ENCODE measurements at places on chromosomes 5 and 9.

DNA sequence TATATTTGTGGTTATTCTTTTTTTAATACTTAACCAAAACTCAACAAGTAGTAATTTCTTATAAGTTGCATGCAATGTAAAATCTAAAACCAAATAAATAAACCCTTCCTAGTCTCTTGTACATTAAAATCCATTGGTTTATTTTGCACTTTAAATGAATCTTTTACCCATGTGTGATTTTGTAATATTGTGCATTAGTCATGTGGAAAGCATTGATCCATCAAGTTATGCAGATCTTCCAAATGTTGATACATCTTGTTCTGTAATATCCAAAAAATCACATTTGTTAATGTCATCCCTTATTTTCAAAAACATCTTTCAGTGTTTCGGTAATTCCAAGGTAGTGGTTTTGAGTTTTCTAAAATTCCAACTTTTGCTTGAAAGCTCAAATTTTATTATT is 63.3 kb downstream of the CWC27 start:
- DNase-seq = no peak

DNA sequence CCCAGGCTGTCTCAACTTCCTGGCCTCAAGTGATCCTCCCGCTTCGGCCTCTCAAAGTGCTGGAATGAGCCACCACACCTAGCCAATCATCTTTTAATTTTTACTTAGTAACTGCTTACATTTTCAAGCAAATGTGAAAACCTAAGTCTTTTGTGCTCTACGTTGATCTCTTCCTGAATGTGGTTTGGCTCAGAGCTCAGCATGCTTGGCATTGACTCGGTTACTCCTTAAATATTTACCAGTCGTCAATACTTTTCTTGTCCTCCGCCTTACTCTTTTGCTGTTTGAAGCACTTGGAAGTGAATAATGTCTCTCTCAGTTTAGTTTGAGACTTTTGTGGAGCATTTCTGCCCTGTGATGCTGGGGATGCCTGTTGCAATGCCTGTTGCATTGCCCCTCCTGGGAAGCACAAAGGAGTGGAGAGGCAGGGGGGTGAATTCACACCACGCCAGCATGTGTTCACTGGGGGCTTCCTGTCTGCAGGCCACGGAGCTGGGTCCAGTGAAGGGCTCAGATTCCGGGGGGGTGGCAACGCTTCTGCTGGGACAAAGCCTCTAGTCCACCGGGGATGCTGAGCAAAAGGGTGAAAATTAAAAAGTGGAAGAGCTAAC is 13.1 kb upstream of the TENT4A start:
- DNase-seq = no peak

- no peak for DNase-seq
Measured at GRCh38 chr9:92804727-92805126, 40.1 kb upstream of the BICD2 start.

DNA sequence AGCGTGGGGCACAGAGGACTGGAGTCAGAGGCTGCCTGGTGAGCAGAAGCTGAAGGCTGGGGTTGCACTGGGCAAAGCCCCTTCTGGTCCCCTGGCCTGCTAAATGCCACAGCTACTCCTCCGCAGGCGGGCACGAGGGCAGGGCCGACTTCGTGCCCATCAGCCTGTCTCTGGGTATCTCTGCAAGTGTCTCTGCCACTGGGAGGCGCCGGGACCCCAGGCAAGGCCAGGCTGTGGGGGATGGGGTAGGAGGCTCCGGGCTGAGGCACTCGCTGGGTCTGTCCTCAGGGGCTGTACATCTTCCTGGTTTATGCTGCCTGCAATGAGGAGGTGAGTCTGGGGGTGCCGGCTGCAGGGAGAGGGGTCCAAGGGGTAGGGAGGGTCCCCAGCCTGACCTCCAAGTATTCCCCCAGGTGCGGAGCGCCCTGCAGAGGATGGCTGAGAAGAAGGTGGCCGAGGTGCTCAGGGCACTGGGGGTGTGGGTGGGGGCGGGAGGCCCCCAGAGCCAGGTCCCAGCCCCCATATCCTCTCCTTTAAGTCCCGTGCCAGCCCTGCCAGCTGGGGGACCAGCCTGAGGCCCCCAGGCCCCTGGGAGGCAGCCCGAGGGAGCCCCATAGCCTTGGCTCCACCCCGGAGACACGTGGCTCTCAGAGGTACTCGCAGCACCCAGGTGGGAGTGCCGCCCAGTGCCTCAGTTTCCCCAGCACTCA is 25.1 kb downstream of the ADGRD2 start:
- no peak for DNase-seq

DNA sequence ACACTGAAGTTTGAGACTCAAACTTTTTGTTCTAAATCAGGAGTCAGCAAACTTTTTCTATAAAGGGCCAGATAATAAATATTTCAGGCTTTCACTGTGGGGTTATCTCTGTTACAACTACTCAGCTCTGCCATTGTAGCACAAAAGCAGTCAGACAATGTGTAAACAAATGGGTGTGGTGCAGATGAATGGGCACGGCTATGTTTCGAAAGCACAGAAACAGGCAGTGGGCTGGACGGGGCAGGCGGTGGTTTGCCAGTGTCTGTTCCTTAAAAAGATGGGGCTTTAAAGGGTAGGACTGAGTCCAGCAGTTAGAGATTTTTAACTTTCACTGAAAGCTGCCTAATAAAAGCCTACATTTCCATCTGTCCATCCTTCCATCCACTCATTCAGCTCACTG is 48.9 kb downstream of the PFDN1 start:
- DNase-seq = no peak

- no peak for DNase-seq
Measured at GRCh38 chr9:99354104-99354503, 132.0 kb downstream of the SEC61B start.

DNA sequence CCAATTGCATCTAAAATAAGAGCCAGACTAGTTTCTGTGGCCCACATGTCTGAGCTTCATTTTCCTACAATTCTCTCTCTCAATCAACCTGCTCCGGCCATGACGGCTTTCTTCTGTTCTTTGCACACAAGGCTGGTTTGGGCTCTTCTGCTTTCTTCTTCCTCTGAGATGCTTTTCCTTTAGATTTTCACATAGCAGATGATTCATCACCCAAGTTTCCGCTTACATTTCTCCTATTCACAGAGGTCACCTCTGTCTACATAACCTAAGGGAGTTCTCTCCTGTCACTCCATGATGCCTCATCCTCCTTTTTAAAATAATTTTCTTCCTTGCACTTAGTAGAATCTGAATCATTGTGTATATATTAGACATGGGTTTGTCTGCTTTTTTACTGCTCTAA is 334.6 kb upstream of the TUSC1 start:
- no peak for DNase-seq
